ENCODE measurements at places on chromosomes 11 and 22. TPM values are rescaled to one million over a fixed set of nuclear protein-coding genes. Genes with fewer than 3 reads are reported as not detected.

FGF19 gene
- not detected for total RNA-seq

APOL3 gene
- 5.9 TPM for total RNA-seq

FADS2 gene
- total RNA-seq = 13.9 TPM

BIRC3 gene
- total RNA-seq = 66.3 TPM

FIBP gene
- total RNA-seq = 41.9 TPM

SLC25A22 gene
- total RNA-seq = 31.8 TPM

TRPM5 gene
- 1.9 TPM for total RNA-seq

LSP1 gene
- 18.9 TPM for total RNA-seq

ZNF280B gene
- total RNA-seq = 0.96 TPM

- H3K36me3 ChIP-seq = no peaks in the 10 kb centered on the region
- H3K4me1 ChIP-seq = no peaks in the 10 kb centered on the region
- H3K4me3 ChIP-seq = no peak overlapping the region
- DNase-seq = no peak
- H3K27ac ChIP-seq = no peak overlapping the region
- H3K27me3 ChIP-seq = no peaks in the 10 kb centered on the region
Measured at GRCh38 chr11:131875611-131876010, 505.2 kb downstream of the NTM start.

DNA sequence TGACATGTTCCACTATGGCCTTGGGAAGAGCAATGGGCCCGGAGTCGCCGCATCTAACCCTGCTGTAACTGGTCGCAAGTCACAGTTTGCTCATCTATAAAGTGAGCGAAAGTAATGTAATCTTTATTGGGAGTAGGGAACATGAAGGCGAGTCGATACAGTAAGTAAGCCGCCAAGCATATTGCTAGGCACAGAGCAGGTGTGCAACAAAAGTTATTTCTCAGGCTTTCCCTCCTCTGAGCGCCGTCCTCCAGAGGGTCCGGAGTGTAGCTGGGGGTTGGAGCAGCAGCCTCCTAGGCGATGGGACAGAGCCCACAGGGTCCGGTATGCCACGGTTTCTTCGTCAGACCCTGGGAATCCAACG lies 343 bp upstream of the SPON1 start:
- peaks cover 6% of the 10 kb centered on the region for H3K4me1 ChIP-seq
- H3K4me3 ChIP-seq = peak overlapping the region; percentile 56
- peak overlapping the region; percentile 76 for H3K27ac ChIP-seq
- no peak for DNase-seq

DNA sequence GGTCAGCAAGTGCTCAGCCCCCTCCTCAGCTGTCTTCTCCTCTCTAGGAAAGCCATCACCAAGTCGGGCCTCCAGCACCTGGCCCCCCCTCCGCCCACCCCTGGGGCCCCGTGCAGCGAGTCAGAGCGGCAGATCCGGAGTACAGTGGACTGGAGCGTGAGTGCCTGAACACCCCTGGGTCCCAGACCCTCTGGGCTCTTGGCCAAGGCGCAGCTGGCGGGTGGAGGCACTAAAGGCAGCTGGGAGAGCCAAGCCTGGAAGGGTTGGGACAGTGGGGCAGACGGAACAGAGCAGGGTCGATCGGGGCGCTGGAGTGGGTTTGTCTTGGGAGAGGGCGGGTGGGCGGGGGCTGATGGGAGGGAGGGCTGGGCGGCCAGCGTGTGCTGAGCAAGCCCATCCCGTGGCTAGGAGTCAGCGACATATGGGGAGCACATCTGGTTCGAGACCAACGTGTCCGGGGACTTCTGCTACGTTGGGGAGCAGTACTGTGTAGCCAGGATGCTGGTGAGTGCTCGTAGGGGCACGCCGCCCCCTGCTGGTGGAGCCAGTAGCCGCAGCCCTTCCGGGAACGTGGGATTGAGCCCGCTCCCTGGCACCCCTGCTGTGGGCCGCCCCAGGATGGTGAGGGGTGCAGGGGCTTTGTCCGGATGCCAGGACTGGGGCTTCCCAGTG lies 14.1 kb upstream of the MDK start:
- H3K36me3 ChIP-seq = no peaks in the 10 kb centered on the region
- no peaks in the 10 kb centered on the region for H3K27me3 ChIP-seq
- H3K4me3 ChIP-seq = no peak overlapping the region
- H3K27ac ChIP-seq = no peak overlapping the region
- peak; percentile 77 for DNase-seq

GRCh38 chr11:131253656-131254151 lies 116.7 kb upstream of the NTM start:
- no peaks in the 10 kb centered on the region for H3K27me3 ChIP-seq
- no peaks in the 10 kb centered on the region for H3K36me3 ChIP-seq
- no peak overlapping the region for H3K27ac ChIP-seq
- no peak for DNase-seq
- no peaks in the 10 kb centered on the region for H3K4me1 ChIP-seq

- H3K4me1 ChIP-seq = no peaks in the 10 kb centered on the region
- H3K36me3 ChIP-seq = no peaks in the 10 kb centered on the region
- DNase-seq = no peak
- no peak overlapping the region for H3K27ac ChIP-seq
Measured at GRCh38 chr11:31598454-31598853, 88.9 kb downstream of the ELP4 start.

DNA sequence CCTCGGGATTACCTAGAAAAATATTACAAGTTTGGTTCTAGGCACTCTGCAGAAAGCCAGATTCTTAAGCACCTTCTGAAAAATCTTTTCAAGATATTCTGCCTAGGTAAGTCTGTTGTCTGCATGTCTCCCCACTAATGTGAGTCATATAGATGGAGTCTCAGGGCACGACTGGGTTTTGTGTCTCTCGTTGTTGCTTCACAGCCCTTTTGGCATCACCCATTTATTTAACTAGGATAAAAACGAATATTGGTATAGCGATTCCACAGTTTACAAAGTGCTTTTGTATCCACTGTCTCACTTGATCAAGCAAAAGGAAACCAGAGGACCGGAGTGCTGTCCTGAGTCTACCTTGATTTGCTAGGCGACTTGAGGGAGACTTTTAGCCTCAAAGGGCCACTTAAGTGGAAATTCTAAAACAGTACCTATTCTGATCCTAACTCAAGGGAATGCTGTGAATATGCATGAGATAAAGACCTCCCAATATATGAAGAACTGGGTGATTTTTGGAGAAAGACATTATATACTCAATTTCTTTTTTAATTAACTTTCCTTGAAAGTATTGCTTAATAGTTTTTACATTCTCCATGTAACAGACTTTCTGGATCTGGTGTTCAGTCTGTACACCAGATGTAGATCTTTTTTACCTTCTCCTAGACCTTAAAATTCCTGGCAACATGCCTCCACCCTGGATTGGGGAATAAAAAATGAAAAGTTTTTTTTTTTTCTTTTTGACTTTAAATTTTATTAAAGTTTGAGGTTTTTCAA lies 590 bp downstream of the NNMT start:
- no peaks in the 10 kb centered on the region for H3K4me1 ChIP-seq
- no peaks in the 10 kb centered on the region for H3K27me3 ChIP-seq
- H3K27ac ChIP-seq = peak overlapping the region; percentile 87
- peak overlapping the region; percentile 25 for H3K4me3 ChIP-seq

DNA sequence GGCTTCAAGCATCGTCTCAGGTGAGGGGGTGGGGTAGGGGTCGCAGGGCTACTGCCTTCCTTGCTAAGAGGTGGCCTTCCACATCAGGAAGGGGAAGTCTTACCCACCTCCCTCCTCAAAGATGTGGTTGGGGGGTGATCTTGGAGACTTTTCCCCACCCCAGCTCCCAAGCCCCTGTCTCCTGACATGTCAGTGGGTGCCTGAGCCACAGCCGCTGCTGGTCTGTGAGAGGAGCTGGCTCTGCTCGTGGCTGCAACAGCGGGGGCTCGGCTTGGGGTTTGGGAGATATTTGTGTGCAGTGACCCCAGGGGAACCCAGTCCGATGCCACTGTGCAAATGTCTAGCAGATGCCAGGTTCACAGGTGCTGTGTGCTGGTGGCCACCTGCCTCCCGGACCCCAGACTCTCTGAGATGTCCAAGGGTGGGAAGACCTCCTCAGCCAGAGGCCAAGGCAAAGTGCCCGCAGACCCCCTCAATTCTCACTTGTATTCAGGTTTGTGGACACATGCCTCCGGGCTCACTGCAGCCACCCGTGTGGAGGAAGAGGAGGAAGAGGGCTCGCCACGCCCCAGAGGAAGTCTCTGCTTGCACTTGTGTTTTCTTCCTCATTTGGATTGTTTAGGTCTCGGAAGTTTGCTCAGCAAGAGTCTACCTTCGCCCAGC lies 1.9 kb downstream of the KCNQ1 start:
- DNase-seq = peak; percentile 76
- H3K4me3 ChIP-seq = peak overlapping the region; percentile 49
- peaks cover 30% of the 10 kb centered on the region for H3K4me1 ChIP-seq
- H3K27me3 ChIP-seq = no peaks in the 10 kb centered on the region
- peak overlapping the region; percentile 43 for H3K27ac ChIP-seq
- no peaks in the 10 kb centered on the region for H3K36me3 ChIP-seq

- no peaks in the 10 kb centered on the region for H3K4me1 ChIP-seq
- no peak for DNase-seq
- no peaks in the 10 kb centered on the region for H3K27me3 ChIP-seq
- no peak overlapping the region for H3K4me3 ChIP-seq
- H3K27ac ChIP-seq = no peak overlapping the region
- no peaks in the 10 kb centered on the region for H3K36me3 ChIP-seq
Measured at GRCh38 chr11:88359541-88359940, 22.0 kb upstream of the CTSC start.

DNA sequence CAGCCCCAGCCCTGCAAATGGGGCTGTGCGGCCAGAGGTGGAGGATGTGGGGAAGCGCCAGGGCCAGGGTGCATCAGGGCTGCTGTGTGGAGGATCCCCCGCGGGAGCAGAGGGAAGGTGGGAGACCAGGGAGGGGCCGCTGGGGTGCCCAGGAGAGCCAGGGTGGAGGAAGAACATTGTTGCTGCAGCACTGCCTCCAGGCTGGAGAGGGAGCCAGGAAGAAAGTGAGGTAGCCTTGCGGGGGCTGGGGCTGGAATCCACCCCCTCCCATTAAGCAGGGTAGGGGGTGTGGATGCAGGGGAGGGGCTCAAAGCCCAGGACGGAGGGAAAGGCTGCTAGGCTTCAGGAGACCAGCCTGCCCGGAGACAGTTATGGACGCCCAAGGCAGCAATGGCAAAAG lies 15.0 kb downstream of the CABP7 start:
- no peak overlapping the region for H3K4me3 ChIP-seq
- no peaks in the 10 kb centered on the region for H3K27me3 ChIP-seq
- no peak overlapping the region for H3K27ac ChIP-seq
- H3K36me3 ChIP-seq = no peaks in the 10 kb centered on the region
- no peak for DNase-seq
- peaks cover 7% of the 10 kb centered on the region for H3K4me1 ChIP-seq

DNA sequence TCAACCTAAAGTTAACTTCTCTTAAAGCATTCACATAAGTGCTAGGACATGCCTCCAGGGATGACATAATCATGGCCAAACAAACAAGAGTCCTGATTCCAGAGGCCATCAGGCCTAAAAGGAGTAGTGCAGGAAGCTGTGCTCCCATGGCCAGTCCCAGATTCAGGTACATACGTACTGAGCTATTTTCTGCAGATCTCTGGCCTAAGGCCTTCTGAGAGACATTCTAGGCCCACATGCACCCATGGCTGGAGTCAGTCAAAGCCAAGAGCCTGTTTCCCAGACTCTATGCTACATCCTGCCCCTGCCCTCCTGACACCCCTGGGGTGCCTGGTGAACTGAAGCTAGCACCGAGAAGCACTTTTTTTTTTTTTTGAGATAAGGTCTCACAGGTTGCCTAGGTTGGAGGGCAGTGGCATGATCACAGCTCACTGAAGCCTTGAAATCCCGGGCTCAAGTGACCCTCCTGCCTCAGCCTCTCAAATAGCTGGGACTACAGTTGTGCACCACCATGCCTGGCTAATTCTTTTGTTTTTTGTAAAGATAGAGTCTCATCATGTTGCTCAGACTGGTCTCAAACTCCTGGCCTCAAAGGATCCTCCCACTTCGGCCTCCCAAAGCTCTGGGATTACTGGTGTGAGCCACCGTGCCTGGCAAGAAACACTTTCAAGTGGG lies 553 bp downstream of the CD3D start:
- H3K36me3 ChIP-seq = no peaks in the 10 kb centered on the region
- DNase-seq = no peak
- H3K4me1 ChIP-seq = no peaks in the 10 kb centered on the region
- H3K4me3 ChIP-seq = peak overlapping the region; percentile 9

DNA sequence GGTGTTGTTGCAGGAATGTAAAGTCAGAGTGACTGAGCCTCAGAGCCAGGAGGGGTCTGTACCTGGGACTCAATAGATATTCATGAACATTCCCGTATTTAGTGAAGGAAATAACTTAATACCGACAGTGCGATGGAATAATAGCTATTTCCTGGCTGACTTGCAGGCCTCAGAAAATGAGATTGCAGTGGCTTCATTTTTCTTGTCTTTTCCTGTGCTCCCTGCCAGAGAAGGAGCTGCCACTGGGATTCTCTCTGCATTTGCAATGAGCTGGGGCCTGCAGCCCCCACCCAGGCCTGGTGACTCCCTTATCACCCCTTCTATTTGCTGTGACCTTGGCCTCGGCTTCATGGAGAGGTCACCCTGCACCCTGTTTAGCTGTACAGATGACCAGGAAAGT lies 173.4 kb downstream of the MIAT start:
- no peak overlapping the region for H3K27ac ChIP-seq
- no peak overlapping the region for H3K4me3 ChIP-seq
- no peaks in the 10 kb centered on the region for H3K36me3 ChIP-seq
- H3K4me1 ChIP-seq = no peaks in the 10 kb centered on the region
- no peak for DNase-seq

DNA sequence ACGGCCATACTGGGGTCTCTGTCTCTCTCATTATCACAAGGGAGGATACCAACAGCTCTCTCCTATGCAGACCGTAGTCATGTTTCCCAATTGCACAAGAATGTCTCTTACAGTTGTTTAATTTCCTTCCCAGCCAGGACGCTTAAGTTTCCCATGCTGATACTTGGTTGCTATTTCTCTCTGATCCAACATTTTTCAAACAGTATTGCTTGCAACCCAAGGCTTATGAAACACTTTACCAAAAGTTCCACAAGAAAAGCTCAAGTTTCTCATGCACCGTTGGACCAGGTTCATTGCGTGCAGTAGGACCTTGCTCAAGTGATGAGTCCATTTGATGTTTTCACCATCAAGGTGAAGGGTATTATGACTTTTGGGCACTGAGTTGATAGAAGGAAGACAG lies 46.6 kb downstream of the GGTLC2 start:
- no peaks in the 10 kb centered on the region for H3K27me3 ChIP-seq
- no peak overlapping the region for H3K27ac ChIP-seq
- no peak for DNase-seq
- H3K4me3 ChIP-seq = no peak overlapping the region
- peaks cover 9% of the 10 kb centered on the region for H3K4me1 ChIP-seq
- H3K36me3 ChIP-seq = no peaks in the 10 kb centered on the region

- H3K27me3 ChIP-seq = no peaks in the 10 kb centered on the region
- H3K27ac ChIP-seq = no peak overlapping the region
- H3K4me1 ChIP-seq = no peaks in the 10 kb centered on the region
- no peak for DNase-seq
Measured at GRCh38 chr11:100929377-100929776, 200.2 kb downstream of the PGR start.
